CD4-positive, alpha-beta T cell treated with Interleukin-12 subunit alpha and Interleukin-12 subunit beta, for 1 hour (primary cell): ENCODE measurements at places on chromosomes 5 and 9.

- no peak for DNase-seq
Measured at GRCh38 chr5:175383350-175383749, 60.6 kb downstream of the DRD1 start.

- no peak for DNase-seq
Measured at GRCh38 chr5:150621301-150621700, 19.2 kb upstream of the SYNPO start.

- no peak for DNase-seq
Measured at GRCh38 chr9:98321269-98321668, 65.8 kb upstream of the TBC1D2 start.

DNA sequence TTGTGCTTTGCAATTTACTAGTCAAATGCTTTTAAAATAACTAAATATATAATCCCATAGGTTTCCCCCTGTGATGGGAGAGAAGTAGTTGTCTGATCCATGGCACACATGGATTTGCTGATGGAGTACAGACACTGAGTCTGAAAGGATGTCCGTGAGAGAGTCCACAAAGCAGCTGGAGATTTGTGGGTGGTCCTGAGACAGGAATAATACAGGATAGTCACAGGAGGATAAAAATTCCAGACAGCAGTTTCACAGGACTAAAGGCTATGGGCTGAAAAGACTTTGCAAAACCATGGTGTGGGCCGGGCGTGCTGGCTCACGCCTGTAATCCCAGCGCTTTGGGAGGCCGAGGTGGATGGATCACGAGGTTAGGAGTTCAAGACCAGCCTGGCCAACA lies 58.7 kb upstream of the ZFR start:
- DNase-seq = no peak

- no peak for DNase-seq
Measured at GRCh38 chr9:135772702-135773493, 70.9 kb downstream of the KCNT1 start.
